Bronchial smooth muscle cell (primary cell): ENCODE measurements at places on chromosomes 2 and 18. TPM values are rescaled to one million over a fixed set of nuclear protein-coding genes. Genes with fewer than 3 reads are reported as not detected.

FAP gene
- total RNA-seq, result 46.5 and 157 TPM in 2 replicates

TUBA4B gene
- under 0.01 TPM in 1 of 2 replicates, not detected in the other for total RNA-seq

PASK gene
- total RNA-seq, result 2.5 and 3.9 TPM in 2 replicates

KCNIP3 gene
- 1.4 and 1.6 TPM in 2 replicates for total RNA-seq

SRSF7 gene
- 93.9 and 147 TPM in 2 replicates for total RNA-seq

SEMA4F gene
- total RNA-seq, result 3.3 and 4.1 TPM in 2 replicates

CDH7 gene
- not detected in 2 replicates for total RNA-seq

TACR1 gene
- 0.16 TPM in 1 of 2 replicates, not detected in the other for total RNA-seq

PDCD1 gene
- not detected in 2 replicates for total RNA-seq

LOXHD1 gene
- not detected in 2 replicates for total RNA-seq

MAP3K19 gene
- not detected in 2 replicates for total RNA-seq

RNF144A gene
- 0.17 and 3.9 TPM in 2 replicates for total RNA-seq

ST6GAL2 gene
- not detected in 2 replicates for total RNA-seq

GPR45 gene
- not detected in 2 replicates for total RNA-seq

LINC00305 gene
- not detected in 2 replicates for total RNA-seq

C2orf66 gene
- under 0.01 TPM in 1 of 2 replicates, not detected in the other for total RNA-seq

OTX1 gene
- total RNA-seq, result under 0.01 and 0.32 TPM in 2 replicates

SLC23A3 gene
- 0.63 and 2.5 TPM in 2 replicates for total RNA-seq

ACMSD gene
- not detected in 2 replicates for total RNA-seq

XDH gene
- total RNA-seq, result 0.16 and 0.17 TPM in 2 replicates

KIAA2012 gene
- total RNA-seq, result not detected in 2 replicates

PLCD4 gene
- 6.1 and 7.6 TPM in 2 replicates for total RNA-seq

LAMA3 gene
- total RNA-seq, result 4.9 and 11.2 TPM in 2 replicates

DARS1 gene
- 77.1 and 138 TPM in 2 replicates for total RNA-seq

B4GALT6 gene
- 0.77 and 2.8 TPM in 2 replicates for total RNA-seq

FAHD2B gene
- total RNA-seq, result 4.1 and 7.2 TPM in 2 replicates

FSIP2 gene
- total RNA-seq, result under 0.01 and 0.16 TPM in 2 replicates

AKAIN1 gene
- total RNA-seq, result not detected in 2 replicates

CERKL gene
- total RNA-seq, result 0.09 TPM in 1 of 2 replicates, not detected in the other

PDE11A gene
- total RNA-seq, result under 0.01 and 0.09 TPM in 2 replicates
